ENCODE measurements at places on chromosomes 7 and 10. TPM values are rescaled to one million over a fixed set of nuclear protein-coding genes. Genes with fewer than 3 reads are reported as not detected.

The SPDYE5 gene
- total RNA-seq = not detected

The ZNF777 gene
- 11.4 TPM for total RNA-seq

The LARP4B gene
- total RNA-seq = 92.1 TPM

The USP54 gene
- total RNA-seq = 4.9 TPM

The OR2A1 gene
- total RNA-seq = not detected
